Activated CD4-positive, alpha-beta T cell treated with anti-CD3 and anti-CD28 coated beads for 1 hour (primary cell): ENCODE measurements at places on chromosomes 12 and 14.

DNA sequence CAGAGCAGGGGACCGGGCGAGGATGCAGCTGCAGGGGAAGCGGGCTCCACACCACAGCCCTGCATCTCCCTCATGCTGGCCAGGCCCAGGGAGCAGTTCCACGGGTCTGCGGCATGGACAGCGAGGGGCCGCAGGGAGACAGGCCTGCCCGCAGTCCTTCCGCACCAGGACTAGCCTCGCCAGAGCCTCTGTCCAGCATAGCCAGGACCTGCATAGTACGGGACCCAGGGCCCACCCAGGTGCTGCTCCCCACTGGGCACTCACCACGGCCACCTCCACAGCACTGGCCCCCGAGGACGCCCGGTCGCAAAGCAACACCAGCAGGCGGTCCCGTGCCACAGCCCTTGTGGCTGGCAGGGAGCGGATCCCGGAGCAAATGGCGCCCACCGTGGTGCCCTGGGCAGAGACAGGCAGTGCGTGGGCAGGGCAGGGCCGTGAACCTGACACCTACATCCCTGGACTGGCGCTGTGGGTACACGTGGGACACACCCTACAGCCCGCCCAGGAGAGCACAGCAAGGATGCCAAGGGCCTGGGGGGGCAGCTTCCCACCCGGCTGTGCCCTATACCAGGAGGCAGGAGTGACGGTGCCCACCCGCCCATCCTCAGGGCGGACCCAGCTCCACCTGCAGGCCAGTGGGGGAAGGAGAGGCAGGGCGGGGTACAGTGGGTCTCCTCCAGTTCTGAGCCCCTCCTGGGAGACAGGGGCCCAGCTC, 23.8 kb downstream of the JAG2 start:
- DNase-seq = no peak

DNA sequence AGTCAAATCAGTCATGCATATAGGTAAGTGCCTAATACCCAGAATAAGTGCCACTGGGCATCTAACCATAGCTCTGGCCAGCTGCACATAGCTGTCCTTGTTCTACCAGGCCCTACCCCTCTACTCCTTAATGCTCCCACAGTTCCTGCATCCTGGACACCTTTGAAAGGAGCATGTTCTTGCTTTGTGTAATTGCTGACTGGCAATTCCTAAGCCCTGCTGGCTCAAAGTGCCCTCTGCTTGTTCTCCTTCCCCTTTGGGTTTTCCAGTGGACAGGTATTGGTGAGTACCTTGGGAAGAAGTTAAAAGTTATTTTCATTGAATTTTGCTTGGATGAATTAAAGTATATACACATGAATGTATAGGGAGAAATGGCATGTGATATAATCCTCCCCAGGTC, 516.4 kb downstream of the ETNK1 start:
- DNase-seq = no peak

DNA sequence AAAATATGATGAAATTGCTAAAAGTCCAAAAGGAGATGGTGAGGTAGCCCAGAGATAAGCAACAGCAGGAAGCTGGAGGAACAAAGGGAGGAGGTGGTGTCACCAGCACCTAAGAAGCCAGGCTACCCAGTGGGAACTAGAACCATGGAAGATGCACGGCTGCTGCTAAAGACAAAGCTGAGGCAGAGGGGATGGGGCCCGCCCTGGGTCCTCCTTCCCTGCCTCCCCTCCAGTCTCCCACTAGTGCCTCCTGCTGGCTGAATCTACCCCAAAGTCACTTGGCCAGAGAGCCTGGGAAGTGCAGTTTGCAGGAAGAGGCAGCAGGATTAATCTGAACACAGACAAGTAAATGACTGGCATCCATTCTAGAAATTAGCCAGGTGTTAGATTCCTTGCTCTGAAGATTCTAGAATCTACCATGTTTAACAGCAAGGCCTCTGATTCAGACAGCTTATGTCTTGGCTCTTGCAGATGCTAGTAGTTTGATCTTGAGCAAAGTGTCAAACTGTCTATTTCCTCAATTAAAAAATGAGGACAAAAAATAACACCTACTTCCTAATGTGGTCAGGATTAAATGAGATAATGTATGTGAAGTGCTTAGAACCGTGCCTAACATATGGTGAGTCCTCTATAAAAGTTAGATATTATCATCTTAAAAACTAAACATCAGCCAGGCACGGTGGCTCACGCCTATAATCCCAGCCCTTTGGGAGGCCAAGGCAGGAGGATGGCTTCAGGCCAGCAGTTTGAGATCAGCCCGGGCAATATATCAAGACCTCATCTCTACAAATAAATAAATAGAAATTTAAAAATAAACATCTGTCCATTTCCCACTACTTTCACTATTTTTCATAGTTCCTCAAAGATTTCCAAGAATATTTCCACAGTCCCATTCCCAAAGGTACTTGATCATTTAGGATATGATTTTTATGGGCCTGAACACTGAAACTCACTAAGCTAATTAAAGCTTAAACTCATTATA, 5.8 kb upstream of the LRP10 start:
- no peak for DNase-seq

- peak; percentile 38 for DNase-seq
Observed at GRCh38 chr12:12807970-12808702, 5.0 kb upstream of the DDX47 start.

GRCh38 chr12:124626971-124627411, 59.6 kb upstream of the NCOR2 start:
- DNase-seq = no peak

DNA sequence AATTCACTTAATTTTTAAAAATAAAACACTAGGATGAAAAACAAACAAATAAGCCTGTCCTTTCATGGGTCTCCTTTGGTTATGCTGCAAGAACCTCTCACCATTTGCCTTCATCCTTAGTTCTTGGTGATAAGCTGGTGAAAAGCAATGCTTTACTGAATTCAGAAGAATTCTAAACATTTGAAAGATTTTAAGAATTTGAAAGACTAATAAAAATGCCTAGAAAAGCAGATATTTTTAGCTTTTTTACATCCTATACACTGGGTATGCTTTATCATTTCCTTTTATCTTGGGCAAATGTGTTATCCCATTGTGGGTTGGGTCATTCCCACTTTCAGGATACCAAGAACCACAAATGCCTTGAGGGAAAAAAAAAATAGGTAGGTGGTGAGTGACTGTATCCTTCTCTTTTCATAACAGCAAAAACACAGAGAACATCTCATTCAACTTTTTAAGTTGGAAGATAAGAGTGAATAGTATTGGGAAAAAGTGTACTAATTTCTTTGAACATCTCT, 197.1 kb upstream of the ABCD2 start:
- DNase-seq = no peak

DNA sequence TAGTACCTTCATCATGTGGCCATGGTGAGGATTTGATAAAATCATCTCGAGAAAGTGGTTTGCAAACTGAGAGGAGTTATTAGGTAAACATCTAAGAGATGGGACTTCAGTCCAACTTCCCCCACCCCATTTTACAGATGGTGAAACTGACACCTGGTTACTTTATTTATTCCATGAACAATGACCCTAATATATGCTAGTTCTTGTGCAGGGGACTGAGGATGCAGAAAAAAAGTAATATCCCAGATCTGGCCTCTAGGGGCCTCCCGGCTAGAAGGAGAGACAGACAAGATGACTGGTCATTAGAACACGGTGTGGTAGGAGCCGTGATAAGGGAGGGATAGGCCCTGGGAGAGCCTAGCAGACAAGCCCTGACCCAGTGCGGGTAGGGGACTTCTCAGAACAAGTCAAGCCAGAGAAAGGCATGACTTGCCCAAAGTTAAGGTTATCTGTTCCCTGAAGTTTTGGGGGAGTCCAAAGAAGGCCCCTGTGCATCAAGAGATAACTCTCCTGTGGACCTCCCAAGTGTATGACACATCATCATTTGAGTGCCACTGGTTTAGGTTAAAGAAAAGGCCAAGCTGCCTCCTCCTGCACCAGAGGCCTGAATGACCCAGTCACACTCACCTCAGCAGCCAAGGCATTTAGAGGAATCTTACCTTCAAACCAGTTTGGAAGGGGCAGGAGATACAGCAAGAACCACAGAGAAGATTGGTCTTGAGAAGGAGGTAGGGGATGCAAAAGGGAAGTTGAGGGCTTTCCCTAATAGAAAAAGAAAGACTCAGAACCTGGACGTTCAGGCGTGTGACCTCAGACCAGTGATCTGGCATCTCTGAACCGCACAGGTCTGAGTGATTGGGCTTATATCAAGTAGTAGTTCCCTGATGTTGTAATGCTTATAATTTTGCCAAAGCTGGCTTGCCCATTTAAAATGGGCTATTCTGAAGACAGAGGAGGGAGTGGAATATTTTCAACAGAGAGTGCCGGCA, 1.6 kb downstream of the CMKLR1 start:
- no peak for DNase-seq

- no peak for DNase-seq
Observed at GRCh38 chr12:100553936-100554335, 19.5 kb upstream of the GAS2L3 start.

GRCh38 chr12:130545475-130545874, 170.6 kb downstream of the RIMBP2 start:
- DNase-seq = no peak

GRCh38 chr12:49902399-49903350, 1.0 kb downstream of the FAIM2 start:
- DNase-seq = no peak

DNA sequence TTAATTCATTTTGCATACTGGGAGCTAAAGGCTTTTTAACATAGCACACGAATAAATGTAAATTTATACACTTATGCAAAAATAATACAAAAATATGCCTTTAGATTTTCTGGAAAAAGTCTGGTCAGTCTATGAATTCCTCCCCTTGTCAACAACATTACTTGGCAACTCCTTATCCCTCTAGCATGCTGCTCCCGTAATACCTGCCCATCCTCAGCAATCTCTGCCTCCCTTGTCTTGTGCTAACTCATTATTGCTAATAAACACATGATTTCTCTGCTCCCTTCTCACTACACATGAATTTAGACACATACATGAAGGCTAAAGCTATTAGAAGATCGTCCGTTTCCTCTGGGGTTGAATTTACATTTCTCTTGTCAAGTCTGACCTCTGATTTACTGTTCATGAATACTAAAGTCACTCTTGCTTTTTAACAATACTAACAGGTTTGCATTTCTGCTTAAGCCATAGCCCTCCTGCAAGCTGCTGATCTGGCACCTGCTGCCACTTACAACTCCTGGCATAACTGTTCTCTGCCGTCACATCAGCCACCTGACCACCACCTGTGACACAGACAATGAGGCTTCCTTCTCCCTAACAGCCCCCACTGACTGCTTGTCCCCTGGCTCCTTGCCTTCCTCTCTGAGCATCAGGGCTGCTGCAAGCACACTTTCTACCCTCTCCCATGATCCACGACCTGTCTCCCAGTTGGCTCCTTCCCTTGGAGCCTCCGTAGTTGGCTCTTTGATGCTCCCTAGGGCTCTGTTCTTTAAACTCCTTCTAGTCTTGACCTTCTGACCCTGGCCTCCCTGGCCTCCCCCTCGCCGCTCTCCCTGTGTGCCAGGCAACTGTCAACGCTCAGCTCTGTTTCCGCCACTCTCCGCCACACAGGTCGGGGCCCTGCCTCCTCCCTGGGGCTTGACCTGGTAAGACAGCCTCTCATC, 177.6 kb downstream of the CALM1 start:
- DNase-seq = no peak

GRCh38 chr12:49264466-49264872, 413 bp upstream of the TUBA1C start:
- no peak for DNase-seq

- DNase-seq = no peak
Observed at GRCh38 chr12:88451205-88451604, 129.1 kb downstream of the KITLG start.
